ENCODE measurements at places on chromosomes 3 and 15.

DNA sequence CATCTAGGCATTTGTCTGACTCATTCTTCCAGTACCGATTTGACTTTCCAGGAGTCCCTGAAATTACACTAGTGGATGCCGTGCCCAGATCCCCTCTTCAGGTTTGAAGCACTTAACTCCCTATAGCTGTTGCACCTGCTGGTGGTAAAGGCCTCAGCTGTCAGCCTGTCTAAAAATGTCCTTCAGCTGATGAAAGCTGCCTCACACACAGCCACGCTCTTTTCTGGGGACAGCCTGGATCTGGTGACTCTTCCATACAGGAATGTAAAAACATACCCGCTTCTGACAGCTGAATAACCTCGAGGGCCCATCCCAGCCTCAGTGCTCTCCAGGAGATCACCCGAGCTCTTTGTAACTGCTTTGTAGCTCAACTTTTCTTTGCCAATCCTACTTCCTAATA lies 534.1 kb upstream of the GRM7 start:
- DNase-seq, result no peak

- no peak for DNase-seq
Observed at GRCh38 chr3:95399585-95399984, 1336.7 kb downstream of the NSUN3 start.

- no peak for DNase-seq
Observed at GRCh38 chr3:105598042-105598796, 231.5 kb downstream of the ALCAM start.

DNA sequence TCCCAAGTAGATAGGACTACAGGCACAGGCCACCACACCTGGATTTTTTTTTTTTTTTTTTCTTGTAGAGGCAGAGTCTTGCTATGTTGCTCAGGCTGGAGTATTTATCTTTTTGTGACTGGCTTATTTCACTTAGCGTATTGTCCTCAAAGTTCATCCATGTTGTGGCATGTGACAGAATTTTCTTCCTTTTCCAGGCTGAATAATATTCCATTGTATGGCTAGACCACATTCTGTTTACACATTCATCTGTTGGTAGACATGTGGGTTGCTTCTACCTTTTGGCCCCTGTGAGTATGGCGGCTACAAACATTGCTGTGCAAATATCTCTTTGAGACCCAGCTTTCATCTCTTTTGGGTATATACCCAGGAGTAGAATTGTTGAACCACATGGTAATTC lies 160.2 kb upstream of the SMAD3 start:
- DNase-seq, result no peak

GRCh38 chr3:30894521-30895251 lies at the start of gene GADL1:
TSS of gene GADL1 (minus strand) at chr3:30894661. CDS start at chr3:30894614, 47 bp downstream.
- peak; percentile 5 for DNase-seq

DNA sequence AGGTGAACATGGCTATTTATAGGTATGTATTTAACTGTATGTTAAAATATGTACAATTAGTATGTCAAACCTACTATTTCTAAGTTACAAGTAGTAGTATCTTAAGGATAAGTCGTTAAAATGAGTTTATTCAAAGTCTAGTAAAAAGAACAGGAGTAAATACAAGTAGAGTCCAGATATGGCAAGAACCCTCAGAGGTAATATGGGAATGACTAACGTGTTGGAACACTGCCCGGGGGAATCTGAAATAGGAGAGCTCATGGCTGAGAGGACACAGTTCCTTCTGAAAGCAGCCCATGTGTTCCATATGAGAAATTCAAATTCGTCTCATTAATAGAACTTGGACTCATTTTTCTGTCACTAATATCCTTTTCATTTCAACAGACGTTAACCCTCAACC lies 158.8 kb downstream of the CLSTN2 start:
- peak; percentile 62 for DNase-seq

- DNase-seq, result no peak
Observed at GRCh38 chr15:93759629-93760028, 471.7 kb upstream of the MCTP2 start.
